Aorta (tissue), 5 donors: ENCODE measurements at places on chromosomes 1 and 21. TPM values are rescaled to one million over a fixed set of nuclear protein-coding genes. Genes with fewer than 3 reads are reported as not detected.

DNA sequence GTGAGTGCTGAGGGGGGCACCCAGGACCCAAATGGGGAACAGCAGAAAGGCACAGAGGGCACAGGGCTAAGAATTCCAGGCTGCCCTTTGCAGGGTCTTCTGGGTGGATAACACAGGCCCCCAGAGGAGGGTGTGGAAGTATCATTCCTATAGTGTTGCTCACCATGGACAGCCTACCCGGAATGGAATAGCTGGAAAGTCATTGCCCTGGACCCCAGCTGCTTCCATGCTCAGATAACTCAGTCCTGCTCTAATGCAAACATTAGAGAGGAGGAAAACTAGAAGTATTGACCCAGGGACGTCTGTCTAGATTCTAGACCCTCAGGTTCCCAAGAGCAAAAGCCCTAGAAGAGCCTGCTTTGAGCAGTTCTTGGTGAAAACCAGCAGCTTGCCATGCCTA lies 24.7 kb downstream of the SLC6A17 start:
- no peaks in the 10 kb centered on the region for H3K27me3 ChIP-seq
- no peak overlapping the region for H3K4me3 ChIP-seq
- H3K4me1 ChIP-seq: no peaks in the 10 kb centered on the region
- no peak for DNase-seq

- no peaks in the 10 kb centered on the region for H3K4me1 ChIP-seq
- no peak overlapping the region for H3K27ac ChIP-seq
- DNase-seq: no peak
Observed at GRCh38 chr1:40857737-40858136, 4.4 kb downstream of the CITED4 start.

DNA sequence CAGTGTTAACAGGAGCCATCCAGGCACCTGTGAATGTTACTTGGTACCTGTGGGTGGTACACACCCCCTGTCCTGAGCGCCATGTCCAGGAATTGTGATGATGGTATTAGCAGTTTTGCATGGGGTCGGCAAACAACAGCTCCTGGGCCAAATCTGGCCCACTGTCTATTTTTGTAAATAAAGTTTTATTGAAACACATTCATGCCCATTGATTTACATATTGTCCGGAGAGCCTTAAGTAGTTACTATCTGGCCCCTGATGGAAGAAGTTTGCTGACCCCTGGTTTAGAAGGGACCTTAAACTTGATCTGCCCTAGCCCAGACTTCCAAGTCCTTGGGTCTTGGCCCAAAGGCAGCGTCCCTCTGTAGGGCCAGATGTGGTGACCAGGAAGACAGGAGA lies 58.3 kb downstream of the SPSB1 start:
- no peaks in the 10 kb centered on the region for H3K4me1 ChIP-seq
- no peak for DNase-seq
- no peak overlapping the region for H3K4me3 ChIP-seq
- no peaks in the 10 kb centered on the region for H3K27me3 ChIP-seq
- H3K36me3 ChIP-seq: no peaks in the 10 kb centered on the region

GRCh38 chr21:44918581-44919033 lies 2.1 kb downstream of the ITGB2 start:
- no peaks in the 10 kb centered on the region for H3K36me3 ChIP-seq
- H3K27ac ChIP-seq: no peak overlapping the region
- no peaks in the 10 kb centered on the region for H3K27me3 ChIP-seq
- H3K4me3 ChIP-seq: no peak overlapping the region
- no peaks in the 10 kb centered on the region for H3K4me1 ChIP-seq

GRCh38 chr1:222404710-222405109 lies 143.2 kb downstream of the HHIPL2 start:
- no peaks in the 10 kb centered on the region for H3K36me3 ChIP-seq
- no peaks in the 10 kb centered on the region for H3K4me1 ChIP-seq

- H3K36me3 ChIP-seq: no peaks in the 10 kb centered on the region
- no peak overlapping the region for H3K4me3 ChIP-seq
- no peak overlapping the region for H3K27ac ChIP-seq
- no peaks in the 10 kb centered on the region for H3K27me3 ChIP-seq
- H3K4me1 ChIP-seq: no peaks in the 10 kb centered on the region
Observed at GRCh38 chr1:186207391-186208085, 167.5 kb downstream of the TPR start.

DNA sequence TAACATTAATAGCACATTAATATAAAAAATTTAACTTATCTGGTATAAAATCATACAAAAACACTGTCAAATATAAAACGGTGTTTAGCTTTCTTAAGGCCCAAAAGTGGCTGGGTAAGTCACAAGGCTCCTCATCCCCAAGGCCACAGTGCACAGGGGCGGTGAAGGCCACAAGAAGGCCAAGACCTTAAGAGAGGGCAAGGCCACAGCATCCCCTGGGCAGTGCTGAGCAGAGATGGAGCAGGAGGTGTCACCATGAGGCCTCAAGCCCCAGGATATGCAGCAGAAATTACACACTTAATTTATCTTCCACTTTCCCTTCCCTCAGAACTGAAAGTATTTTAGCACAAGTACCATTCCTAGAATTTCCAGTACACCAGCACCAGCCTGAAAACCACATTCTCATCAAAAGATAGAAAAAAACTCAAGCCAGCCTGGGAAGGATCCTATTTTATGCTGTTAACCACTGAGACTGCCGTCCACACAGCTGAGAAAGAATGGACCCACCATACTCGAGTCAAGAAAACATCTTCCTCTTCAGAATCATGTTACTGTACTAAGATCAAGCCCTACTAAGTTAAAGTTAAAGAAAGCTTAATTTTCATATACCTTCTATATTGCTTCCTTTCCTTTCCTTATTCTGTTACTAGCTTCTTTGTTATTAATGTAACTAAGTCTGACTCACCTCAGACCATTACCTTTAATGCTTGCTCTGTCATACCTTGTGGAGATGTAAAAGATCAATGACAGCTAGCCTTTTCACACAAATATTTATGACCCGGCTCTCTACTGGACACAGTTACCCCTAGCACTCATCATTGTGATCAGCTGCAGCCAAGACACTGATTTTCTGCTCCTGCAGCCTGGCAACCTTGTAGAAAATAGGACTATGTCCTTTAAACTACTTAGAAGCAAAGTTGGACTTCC lies 26.4 kb upstream of the FMO1 start:
- no peaks in the 10 kb centered on the region for H3K36me3 ChIP-seq
- peak overlapping the region; percentile 96 for H3K27ac ChIP-seq
- DNase-seq: no peak
- peaks cover 6% of the 10 kb centered on the region for H3K4me1 ChIP-seq
- no peak overlapping the region for H3K4me3 ChIP-seq
- H3K27me3 ChIP-seq: no peaks in the 10 kb centered on the region

DNA sequence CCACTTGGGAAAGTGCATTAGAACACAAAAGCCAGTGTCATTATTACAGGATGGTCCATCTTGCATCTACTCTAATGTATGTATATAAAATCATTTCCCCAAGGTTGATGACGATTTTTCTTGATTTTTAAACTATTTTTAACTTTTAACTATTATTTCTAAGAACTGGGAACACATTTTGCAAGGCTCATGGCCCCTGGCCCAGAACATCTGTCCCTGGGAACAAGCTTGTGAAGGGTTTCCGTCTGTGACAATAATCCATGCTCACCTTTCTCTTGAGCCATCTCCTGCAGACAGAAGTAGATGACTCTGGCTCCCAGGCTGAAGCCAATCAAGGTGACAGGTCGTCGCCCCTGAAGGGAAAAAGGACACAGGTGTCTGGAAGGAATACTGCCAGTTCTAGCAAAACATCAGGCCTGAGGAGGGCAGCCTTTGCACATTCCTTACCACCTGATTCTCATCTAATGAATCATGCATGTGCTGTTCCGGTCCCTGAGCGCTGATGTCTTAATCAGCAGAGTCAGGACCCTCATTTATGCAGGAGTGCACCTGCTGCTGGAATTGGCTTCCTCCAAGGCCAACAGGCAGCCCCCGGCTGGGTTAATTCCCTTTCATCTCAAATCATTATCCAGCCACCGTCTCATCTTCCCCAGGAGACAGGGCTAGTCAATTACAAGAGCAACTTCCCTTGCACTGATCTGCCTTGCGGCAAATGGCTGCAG lies 62.5 kb downstream of the TMCO4 start:
- no peak overlapping the region for H3K4me3 ChIP-seq
- H3K36me3 ChIP-seq: no peaks in the 10 kb centered on the region
- H3K27ac ChIP-seq: peak overlapping the region; percentile 97
- H3K27me3 ChIP-seq: no peaks in the 10 kb centered on the region
- no peak for DNase-seq

GRCh38 chr1:113647164-113647563 lies 112.1 kb downstream of the PHTF1 start:
- no peaks in the 10 kb centered on the region for H3K27me3 ChIP-seq
- no peak overlapping the region for H3K27ac ChIP-seq
- no peaks in the 10 kb centered on the region for H3K4me1 ChIP-seq
- DNase-seq: no peak

- H3K36me3 ChIP-seq: no peaks in the 10 kb centered on the region
- no peak overlapping the region for H3K27ac ChIP-seq
- H3K27me3 ChIP-seq: no peaks in the 10 kb centered on the region
- DNase-seq: no peak
- H3K4me1 ChIP-seq: no peaks in the 10 kb centered on the region
- H3K4me3 ChIP-seq: no peak overlapping the region
Observed at GRCh38 chr1:236289492-236290131, 7.9 kb upstream of the ERO1B start.

GRCh38 chr1:38093569-38094520 lies 47.3 kb upstream of the POU3F1 start:
- H3K27ac ChIP-seq: no peak overlapping the region
- H3K27me3 ChIP-seq: no peaks in the 10 kb centered on the region
- no peak for DNase-seq
- H3K4me1 ChIP-seq: no peaks in the 10 kb centered on the region
- no peak overlapping the region for H3K4me3 ChIP-seq
- H3K36me3 ChIP-seq: no peaks in the 10 kb centered on the region

DNA sequence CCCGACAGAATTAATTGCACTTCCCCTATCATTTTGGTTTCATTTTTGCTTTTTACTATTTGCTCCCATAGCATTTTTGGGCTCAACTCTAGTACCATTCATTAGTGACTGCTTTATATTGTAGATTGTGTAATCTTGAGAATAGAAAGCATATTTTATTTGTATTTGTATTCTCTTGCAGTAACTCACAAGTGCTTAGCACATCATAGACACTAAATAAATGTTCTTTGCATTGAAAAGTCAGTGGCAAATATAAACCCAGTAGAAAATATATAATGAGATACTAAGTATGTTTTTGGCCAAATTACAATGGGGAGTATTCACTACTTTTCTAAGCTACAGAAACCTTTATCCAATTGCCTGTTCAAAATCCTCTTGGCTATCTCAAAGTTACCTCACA lies 359.7 kb upstream of the CAMK1G start:
- no peak for DNase-seq
- H3K4me1 ChIP-seq: no peaks in the 10 kb centered on the region
- H3K4me3 ChIP-seq: no peak overlapping the region
- H3K27ac ChIP-seq: no peak overlapping the region

GRCh38 chr21:38911484-38912101 lies 105.9 kb downstream of the ETS2 start:
- H3K27me3 ChIP-seq: no peaks in the 10 kb centered on the region
- no peak for DNase-seq
- no peaks in the 10 kb centered on the region for H3K4me1 ChIP-seq
- no peak overlapping the region for H3K27ac ChIP-seq

DNA sequence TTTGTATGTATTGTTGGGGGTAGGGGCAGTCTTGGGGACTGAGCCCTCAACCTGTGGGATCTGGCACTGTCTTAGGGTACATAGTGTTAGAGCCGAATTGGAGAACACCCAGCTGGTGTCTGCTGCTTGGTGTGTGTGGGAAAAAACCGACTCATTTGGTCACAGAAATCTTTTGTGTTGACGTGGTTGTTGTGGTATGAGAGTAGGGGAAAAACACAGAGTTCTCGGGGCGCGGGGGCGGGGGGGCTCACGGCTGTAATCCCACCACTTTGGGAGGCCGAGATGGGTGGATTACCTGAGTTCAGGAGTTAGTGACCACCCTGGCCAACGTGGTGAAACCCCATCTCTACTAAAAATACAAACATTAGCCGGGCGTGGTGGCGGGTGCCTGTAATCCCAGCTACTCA lies 15.3 kb upstream of the SRSF10 start:
- H3K4me1 ChIP-seq: peaks cover 2% of the 10 kb centered on the region
- DNase-seq: no peak
- peak overlapping the region; percentile 71 for H3K27ac ChIP-seq
- no peak overlapping the region for H3K4me3 ChIP-seq
- no peaks in the 10 kb centered on the region for H3K36me3 ChIP-seq
- H3K27me3 ChIP-seq: no peaks in the 10 kb centered on the region

- DNase-seq: no peak
- no peak overlapping the region for H3K27ac ChIP-seq
- H3K27me3 ChIP-seq: no peaks in the 10 kb centered on the region
- no peak overlapping the region for H3K4me3 ChIP-seq
- no peaks in the 10 kb centered on the region for H3K4me1 ChIP-seq
Observed at GRCh38 chr1:211896958-211897357, 66.4 kb upstream of the LPGAT1 start.

GRCh38 chr1:235168375-235168774 lies 7.3 kb upstream of the RBM34 start:
- H3K36me3 ChIP-seq: no peaks in the 10 kb centered on the region
- no peaks in the 10 kb centered on the region for H3K4me1 ChIP-seq
- no peak for DNase-seq
- H3K27me3 ChIP-seq: no peaks in the 10 kb centered on the region
- H3K27ac ChIP-seq: no peak overlapping the region
- no peak overlapping the region for H3K4me3 ChIP-seq

DNA sequence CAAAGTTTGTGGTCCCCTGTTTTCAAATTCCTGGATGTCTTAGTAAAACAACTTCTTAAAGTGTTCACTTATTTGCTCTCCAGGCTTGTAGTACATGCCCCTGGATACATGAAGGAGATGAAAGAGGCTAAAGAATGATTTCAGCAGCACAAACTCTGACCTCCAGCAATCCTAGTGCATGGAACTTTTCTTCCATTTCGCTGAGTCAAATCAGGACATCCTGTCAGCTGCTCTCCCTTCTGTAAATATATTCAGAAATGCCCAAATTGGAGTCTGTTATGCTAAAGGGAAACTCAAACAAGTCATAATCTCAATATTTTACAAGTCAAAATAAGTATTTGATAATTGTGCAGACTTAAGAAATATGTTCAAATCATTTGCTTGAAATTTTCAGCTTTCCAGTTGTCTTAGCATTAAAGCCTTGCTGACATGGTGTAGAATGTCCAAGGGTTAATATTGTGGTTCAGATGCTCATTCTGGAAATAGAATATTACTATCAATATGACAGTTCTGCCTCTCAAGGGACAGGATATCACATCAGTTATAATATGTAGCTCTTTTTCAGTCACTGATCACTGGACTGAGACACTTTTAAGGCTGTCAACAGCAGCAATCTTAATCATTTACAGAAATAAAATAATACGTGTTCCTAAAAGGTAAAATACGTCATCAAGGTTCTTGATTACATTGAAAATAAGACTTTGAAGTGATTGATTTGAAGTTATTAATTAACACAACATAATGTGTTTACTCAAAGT lies 1157.3 kb downstream of the PLA2G4A start:
- no peaks in the 10 kb centered on the region for H3K36me3 ChIP-seq
- H3K27me3 ChIP-seq: no peaks in the 10 kb centered on the region
- H3K4me3 ChIP-seq: no peak overlapping the region
- no peak for DNase-seq

Gene LINGO4
- total RNA-seq: not detected

Gene PRAMEF17
- total RNA-seq: not detected

Gene NECTIN4
- 0.24 TPM for total RNA-seq

Gene IRF6
- 3.8 TPM for total RNA-seq

Gene CD247
- total RNA-seq: 4.0 TPM

Gene S100A7A
- total RNA-seq: not detected

Gene SPRR2A
- not detected for total RNA-seq

Gene KRTAP7-1
- not detected for total RNA-seq

Gene CTH
- 1.8 TPM for total RNA-seq
